ENCODE measurements at places on chromosomes 11 and 22.

- DNase-seq = no peak
These were observed 1433.8 kb downstream of the BRD1 start for GRCh38 chr22:48393885-48394284.

GRCh38 chr22:36566720-36567119, 37.8 kb upstream of the EIF3D start:
- no peak for DNase-seq

- DNase-seq = no peak
These were observed 2374.2 kb upstream of the RAG2 start for GRCh38 chr11:38972220-38972619.

- DNase-seq = no peak
These were observed 16.2 kb downstream of the ARHGEF12 start for GRCh38 chr11:120352405-120352804.

GRCh38 chr11:28242596-28242995, 134.4 kb downstream of the METTL15 start:
- DNase-seq = no peak

DNA sequence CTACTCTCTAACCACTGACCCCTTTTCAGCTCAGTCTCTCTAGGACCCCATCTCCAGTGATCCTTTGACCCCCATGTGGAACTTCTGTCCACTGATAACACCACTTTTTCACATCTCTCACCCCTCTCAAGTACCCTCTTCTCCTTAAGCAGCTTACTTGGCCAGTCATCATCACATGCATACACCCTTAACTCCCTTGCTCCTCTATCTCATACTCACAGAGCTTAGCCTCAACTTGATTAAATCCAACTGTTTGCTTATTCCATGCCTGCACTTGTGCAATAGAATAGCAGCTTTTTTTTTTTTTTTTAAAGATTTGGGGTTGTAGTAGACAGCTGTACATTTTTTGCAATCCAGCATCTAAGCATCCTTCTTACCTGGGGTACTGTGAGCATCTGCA, 22.2 kb downstream of the AQP11 start:
- DNase-seq = no peak

DNA sequence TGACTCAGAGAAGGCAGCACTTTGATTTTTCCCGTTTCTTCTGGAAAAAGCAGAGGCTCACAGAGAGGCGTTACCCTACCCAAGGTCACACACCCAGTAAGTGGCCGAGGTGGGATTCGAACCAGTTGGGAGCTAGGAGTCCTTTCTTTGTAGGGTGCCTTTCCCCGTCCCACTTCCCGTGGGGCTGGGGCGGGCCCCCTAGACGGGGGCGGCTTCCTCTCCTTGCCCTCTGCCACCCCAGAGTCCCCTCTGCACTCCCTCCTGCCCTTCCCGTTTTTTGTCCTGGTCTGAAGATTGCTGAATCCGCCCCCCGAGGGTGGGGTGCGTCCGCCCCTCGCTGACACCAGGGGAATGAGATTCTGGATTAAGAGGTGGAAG, 747 bp downstream of the TPCN2 start:
- no peak for DNase-seq

GRCh38 chr11:93497596-93497995, 45.6 kb downstream of the SMCO4 start:
- DNase-seq = no peak

GRCh38 chr22:36155702-36156101, 4.9 kb downstream of the APOL3 start:
- DNase-seq = no peak

DNA sequence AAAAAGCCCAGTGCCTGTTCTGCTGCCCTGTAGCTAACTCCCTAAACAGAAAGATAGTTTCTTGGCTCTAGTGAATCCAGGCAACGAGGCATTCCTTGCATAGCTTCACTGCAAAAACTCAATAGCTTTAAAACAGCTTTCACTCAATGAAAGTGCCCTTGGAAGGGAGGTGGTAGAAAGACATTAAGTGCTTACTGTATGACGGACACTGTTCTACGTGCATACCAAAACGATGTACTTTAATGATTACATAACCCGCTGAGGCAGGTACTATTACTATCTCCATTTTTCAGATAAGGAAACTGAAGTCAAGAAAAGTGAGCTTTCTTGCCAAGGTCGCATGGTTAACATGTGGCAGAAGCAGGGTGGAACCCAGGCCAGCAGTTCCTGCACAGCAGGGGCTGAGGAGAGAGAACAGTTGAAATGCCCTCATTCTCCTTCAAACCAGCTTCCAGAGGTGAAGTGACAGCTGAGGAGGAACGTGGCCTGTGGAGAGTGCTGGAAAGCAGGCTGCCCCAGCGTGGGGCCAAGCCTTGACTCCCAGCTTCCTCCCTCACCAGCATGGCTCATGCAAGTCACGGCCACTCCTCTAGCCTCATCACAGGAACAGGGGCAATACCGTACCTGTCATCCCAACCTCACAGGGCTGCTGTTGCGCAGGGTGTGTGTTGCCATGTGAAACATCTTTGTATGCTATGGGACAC, 227.5 kb upstream of the NARS2 start:
- no peak for DNase-seq

All from stimulated activated CD4-positive, alpha-beta T cell treated with anti-CD3 and anti-CD28 coated beads, TNF-alpha, amount 100 ng/mL, for 4 hours (primary cell).